Inflammatory macrophage treated with lipopolysaccharide for 1 hour (primary cell): ENCODE measurements at places on chromosomes 2 and 18.
A peak's percentile ranks its signal among the peaks of the same experiment; 100 is the strongest.

DNA sequence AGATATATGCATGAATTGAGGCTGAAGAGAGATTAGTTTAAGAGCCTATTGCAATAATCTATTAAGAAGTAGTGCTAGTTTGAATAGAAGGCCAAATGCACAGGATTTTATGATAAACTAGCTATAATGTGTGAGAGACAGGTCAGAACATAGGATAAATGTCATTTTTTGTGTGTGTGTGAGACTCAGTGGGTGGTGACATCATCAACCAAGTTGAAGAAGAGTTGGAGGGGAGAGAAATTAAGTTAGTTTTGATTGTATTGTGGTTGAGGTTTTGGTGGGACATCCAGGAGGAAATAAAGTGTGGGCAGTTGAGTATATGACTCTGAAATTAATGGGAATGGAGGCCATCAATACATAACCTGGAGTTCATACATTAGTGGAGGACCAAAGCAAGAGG, 320.1 kb upstream of the CWC22 start:
- DNase-seq: no peak

DNA sequence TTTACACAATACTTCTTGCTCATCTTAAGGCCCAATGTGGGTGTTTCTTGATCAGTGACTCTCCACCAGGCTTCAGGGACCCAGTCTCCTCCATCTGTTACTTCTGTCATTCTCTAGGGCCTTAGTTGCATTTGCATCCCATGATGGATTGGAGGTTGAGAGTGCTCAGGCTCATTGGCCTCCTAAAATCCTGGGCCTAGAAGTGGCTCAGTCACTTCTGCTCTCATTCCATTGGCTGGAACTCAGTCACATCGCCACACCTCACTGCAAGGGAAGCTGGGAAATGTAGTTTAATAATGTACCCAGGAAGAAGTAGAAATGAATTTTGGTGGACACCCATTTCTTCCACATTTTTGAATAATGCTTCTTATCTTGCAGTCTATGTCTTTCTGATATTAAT, 223.5 kb downstream of the HRH4 start:
- DNase-seq: peak; percentile 8

- peak; percentile 90 for DNase-seq
Observed at GRCh38 chr2:17813742-17814473, 2.4 kb upstream of the MSGN1 start.

GRCh38 chr2:99787769-99788382, 298.1 kb upstream of the REV1 start:
- peak; percentile 54 for DNase-seq

DNA sequence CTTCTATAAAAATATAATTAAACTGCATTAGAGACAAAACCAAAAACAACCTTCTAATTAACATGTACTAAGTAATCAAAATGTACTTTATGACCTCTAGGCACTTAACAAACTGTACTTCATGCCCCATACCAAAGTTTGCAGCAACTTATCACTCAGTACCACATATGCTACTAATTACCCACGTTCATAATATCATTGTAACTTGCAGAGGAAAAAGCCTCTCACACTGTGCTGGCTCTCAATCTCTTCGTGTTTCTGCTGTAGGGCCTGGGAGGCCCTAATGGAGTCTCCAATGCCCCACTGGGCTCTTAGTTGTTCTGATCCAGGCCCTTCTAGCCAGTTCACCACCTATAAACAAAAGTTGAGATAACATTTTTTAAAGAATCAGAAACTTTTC, 82.1 kb upstream of the CCDC141 start:
- DNase-seq: no peak
